ENCODE measurements at places on chromosomes 16 and 17.
A peak's percentile ranks its signal among the peaks of the same experiment; 100 is the strongest.

DNA sequence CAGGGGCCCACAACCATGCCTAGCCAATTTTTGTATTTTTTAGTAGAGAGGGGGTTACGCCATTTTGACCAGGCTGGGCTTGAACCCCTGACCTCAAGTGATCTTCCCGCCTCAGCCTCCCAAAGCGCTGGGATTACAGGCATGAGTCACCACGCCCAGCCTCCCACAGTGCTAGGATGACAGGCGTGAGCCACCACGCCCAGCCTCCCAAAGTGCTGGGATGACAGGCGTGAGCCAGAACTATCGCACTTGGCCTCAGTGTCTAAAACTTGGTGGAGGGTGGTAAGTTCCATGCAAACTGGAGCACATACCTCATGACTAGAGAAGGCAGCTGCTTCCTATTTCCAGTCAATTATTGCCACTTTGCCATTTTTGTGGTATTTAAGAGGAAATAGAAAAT is 7.1 kb downstream of the HSD17B2 start:
- no peak for DNase-seq

DNA sequence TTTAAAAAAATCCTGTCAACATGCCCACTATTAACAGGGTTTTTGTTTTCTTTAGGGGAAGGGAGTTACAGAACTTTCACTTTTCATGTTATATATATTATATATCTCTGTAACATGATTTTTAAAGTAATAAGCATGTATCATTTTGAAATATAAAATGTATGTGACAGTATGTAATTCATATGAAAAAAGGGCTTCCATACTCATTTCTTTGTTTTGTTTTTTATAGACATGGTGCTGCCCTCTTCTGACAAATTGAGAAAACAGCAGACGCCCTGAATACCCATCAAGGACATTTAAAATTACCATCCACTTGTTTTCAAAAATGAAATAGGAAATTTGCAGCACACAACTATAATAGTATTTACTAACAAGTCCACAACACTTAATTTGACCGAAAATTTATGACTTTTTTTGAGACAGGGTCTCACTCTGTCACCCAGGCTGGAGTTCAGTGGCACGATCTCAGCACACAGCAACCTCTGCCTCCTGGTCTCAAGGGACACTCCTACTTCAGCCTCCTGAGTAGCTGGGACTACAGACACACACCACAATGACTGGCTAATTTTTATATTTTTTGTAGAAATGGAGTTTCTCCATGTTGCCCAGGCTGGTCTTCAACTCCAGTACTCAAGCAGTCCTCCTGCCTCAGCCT is 30.4 kb downstream of the CFDP1 start:
- no peak for DNase-seq

DNA sequence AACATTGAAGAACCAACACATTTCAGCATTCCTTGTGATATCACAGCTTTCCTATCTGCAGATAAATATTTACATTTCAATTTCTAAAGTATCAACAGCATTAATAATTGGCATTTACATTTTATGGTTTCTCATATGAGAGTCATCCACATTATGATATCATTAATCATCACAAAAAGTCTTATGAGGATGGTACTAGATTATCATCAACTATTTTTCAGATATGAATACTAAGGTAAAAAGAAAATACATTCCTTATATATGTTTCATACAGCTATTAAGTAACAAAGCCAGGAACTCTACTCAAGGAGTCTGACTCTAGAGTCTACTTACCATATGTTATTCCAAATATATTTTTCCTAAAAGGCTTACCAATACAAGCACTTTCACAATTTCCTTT is 40.7 kb downstream of the ABCA5 start:
- DNase-seq: no peak

GRCh38 chr16:25020112-25020631 is 5.0 kb upstream of the ARHGAP17 start:
- DNase-seq: no peak

DNA sequence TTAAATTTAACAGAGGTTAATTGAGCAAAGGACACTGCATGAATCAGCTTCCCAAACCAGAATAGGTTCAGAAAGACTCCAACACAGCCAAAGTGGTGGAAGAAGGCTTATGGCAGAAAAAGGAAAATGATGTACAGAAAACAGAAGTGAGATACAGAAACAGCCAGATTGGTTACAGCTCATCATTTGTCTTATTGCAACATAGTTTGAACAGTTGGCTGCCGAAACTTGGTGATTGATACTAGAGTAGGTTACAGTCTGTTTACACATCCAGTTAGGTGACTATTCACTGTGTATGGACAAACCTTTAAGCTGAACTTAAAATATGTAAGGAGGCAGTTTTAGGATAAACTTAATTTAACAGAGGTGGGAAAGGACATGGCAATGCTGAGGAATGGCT is 18.3 kb downstream of the TMEM100 start:
- no peak for DNase-seq

- DNase-seq: no peak
Observed at GRCh38 chr16:49531931-49532840, 158.6 kb downstream of the C16orf78 start.

- peak; percentile 24 for DNase-seq
Observed at GRCh38 chr17:17668775-17669579, 12.3 kb upstream of the RAI1 start.

DNA sequence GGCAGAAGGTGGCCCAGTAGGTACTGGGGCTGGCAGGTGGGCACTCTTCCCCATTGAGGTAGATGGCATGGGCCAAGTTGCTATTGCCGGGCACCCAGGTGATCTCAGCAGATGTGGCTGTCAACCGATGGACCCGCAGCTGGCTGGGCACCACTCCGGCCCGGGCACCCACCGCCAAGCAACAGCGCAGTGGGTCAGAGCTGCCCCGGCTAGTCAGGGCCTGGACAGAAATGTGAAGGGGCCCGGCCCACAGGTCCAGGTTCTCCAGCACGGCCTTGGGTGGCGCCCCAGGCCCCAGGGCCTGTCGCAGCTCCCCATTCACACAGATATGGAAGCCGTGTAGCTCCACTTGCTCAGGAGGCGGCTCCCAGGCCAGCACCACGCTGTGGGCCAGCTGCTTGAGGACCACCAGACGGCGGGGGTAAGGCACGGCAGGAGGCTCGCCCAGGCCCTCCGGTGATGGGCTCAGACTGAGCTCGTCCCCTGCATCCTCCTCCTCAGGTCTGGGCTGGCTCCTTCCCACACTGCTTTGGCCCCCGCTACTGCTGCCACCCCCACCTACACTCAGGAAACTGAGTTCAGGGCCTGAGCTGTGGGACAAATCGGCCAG is 16.5 kb downstream of the TSPOAP1 start:
- no peak for DNase-seq

GRCh38 chr16:74257061-74257460 is 39.6 kb upstream of the PSMD7 start:
- DNase-seq: no peak

- DNase-seq: no peak
Observed at GRCh38 chr16:86513471-86514277, 3.3 kb downstream of the FOXF1 start.

- DNase-seq: no peak
Observed at GRCh38 chr16:56894331-56894917, 29.4 kb downstream of the SLC12A3 start.
